ENCODE measurements at places on chromosomes 6 and 20.

GRCh38 chr6:56420296-56420695, 172.9 kb upstream of the COL21A1 start:
- DNase-seq: no peak

DNA sequence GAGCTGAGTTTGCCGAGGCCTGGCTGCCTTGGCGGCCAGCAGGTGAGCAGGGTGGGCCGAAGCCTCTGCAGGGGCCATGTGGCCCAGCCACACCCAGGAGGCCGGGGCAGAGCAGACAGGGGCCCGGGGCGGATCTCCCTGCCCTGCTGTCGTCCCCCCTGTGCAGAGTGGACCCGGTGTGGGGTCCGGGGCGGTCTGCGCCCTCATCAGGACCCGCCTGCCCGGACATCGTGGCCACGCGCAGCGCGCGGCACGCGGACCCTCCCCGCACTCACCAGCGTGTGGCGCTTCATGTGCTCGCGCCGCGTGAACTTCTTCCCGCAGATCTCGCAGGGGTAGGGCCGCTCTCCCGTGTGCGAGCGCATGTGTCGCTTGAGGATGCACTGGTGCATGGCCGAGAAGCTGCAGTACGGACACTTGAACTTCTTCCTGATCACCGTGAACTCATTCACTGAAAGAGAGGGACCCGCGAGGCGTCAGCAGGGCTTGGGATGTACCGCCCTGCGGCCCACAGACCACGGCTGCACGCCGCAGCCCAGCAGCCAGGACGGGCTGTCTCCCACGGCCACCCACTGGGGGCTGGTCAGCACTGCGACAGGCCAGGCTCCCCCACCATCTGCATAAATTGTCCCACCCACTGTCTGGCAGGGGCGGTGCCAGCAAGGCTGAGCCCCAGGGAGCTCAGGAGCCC, 13.0 kb downstream of the SLC2A4RG start:
- no peak for DNase-seq

- DNase-seq: peak; percentile 97
Observed at GRCh38 chr20:44475694-44476560, at the start of gene TTPAL. TTPAL (plus strand) TSS chr20:44475874; CDS start chr20:44480000, 4,126 bp downstream.

- DNase-seq: no peak
Observed at GRCh38 chr6:85077098-85077497, 312.7 kb upstream of the TBX18 start.

DNA sequence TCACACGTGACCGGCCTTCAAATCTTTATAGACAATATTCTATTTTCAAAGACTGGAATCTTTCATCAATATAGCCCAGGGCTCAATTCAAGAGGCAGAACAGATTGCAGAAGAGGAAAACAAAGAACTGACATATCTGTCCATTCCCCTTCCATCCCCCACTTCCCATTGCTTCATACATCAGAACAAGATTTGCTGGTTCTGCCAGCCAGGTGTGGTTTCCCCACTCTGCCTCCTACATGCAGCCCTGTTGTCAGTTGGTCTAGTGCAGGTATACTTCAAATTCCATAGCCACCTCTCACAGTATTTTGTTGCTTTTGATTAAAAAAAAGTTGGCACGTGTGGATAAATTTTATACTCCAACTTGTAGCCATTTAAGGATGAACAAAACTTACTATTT, 174.9 kb downstream of the CD109 start:
- peak; percentile 10 for DNase-seq

Data from hepatocyte (in vitro differentiated cells).